Mammary epithelial cell (primary cell): ENCODE measurements at places on chromosomes 4 and X.

DNA sequence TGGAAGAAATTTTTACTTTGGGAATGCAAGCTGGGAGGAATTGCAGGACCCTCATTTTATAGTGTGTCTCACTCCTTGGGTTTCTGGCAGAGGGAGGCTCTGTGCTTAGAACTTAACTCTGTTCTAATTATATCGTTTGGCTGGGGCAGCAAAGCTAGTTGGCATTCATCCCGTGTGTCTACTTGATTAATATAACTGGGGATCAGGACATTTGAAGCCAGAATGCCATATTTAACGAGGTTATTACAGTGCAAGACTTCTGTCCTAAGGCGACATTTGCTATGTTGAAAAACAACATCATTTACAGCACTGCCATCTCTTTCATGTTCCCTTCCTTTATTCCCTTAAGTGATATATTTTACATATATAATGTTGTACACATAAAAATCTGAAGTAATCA lies 179.1 kb upstream of the TBC1D9 start:
- no peak for DNase-seq

GRCh38 chr4:138190452-138190858 lies 51.7 kb downstream of the SLC7A11 start:
- no peak for DNase-seq

GRCh38 chr4:149823769-149824221 lies 8.2 kb upstream of the IQCM start:
- peak; percentile 76 for DNase-seq

GRCh38 chr4:86896596-86896995 lies 4.4 kb upstream of the C4orf36 start:
- DNase-seq = no peak

GRCh38 chrX:11546917-11547316 lies 118.8 kb downstream of the ARHGAP6 start:
- DNase-seq = no peak

DNA sequence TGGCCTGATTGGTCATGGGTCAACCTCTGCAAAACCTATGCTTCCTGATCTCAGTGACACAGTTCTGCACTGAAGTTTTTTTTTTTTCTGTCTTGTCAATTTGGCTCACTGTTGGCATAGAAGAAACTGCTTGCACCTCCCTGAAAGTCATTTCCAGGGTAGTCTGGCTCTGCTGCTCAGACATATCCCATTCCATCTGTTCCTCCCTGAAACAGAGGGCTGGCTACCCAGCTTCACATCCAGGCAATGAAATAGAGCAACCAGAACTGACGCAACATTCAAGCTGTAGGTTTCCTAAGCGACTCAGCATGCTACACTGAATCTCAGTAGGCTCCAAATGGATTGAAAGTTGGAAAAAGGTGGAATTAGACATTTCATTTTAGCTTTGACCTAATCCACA lies 176.8 kb upstream of the MBNL3 start:
- DNase-seq = no peak

- no peak for DNase-seq
Measured at GRCh38 chr4:84565951-84566350, 17.0 kb upstream of the CDS1 start.

DNA sequence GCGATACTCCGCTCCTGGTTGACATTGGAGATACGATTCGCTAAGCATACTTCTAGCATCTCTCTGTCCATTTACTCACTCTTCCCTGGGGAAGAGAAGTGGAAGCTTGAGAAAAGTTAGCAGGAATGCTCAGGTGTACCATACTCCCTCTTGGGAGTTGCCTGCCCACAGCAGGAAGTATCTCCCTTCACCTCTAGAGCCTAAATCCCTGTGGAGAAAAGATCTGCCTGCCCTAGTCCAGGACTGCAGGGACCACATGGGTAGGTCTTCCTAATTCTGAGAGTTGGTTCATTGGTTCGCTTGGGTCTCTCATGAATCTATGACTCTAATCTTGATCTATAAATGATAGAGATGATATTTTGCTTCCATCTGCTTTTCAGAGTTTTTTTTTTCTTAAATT lies 26.3 kb upstream of the MAPK10 start:
- DNase-seq = no peak
